ENCODE measurements at places on chromosomes 4 and X. TPM values are rescaled to one million over a fixed set of nuclear protein-coding genes. Genes with fewer than 3 reads are reported as not detected.

ANKRD50 gene
- 21.5 TPM for total RNA-seq

DSPP gene
- total RNA-seq = not detected

PCYT1B gene
- not detected for total RNA-seq

TRIM61 gene
- not detected for total RNA-seq

TMPRSS11B gene
- not detected for total RNA-seq

SLC25A6 gene
- total RNA-seq = 147 TPM

TNMD gene
- under 0.01 TPM for total RNA-seq

RNF150 gene
- 0.38 TPM for total RNA-seq

BTC gene
- total RNA-seq = 0.06 TPM

VCX3B gene
- not detected for total RNA-seq

MAGEA8 gene
- not detected for total RNA-seq

CCKAR gene
- total RNA-seq = not detected

MFAP3L gene
- 0.16 TPM for total RNA-seq

STARD8 gene
- total RNA-seq = 9.9 TPM

PPARGC1A gene
- 1.0 TPM for total RNA-seq

EVC gene
- 33.0 TPM for total RNA-seq

CA5B gene
- 0.97 TPM for total RNA-seq

XAGE2 gene
- not detected for total RNA-seq

FAM53A gene
- 1.7 TPM for total RNA-seq

BTK gene
- not detected for total RNA-seq

GPRASP1 gene
- 0.65 TPM for total RNA-seq

GATA1 gene
- not detected for total RNA-seq

PSAPL1 gene
- total RNA-seq = not detected

SRPK3 gene
- under 0.01 TPM for total RNA-seq

RHOXF1 gene
- not detected for total RNA-seq

SSX2B gene
- not detected for total RNA-seq

TCEAL3 gene
- total RNA-seq = 8.3 TPM

ARHGEF38 gene
- not detected for total RNA-seq

CPZ gene
- total RNA-seq = under 0.01 TPM

BCORL1 gene
- 2.4 TPM for total RNA-seq

All from bladder microvascular endothelial cell (primary cell).